ENCODE measurements at places on chromosomes 4 and X.

DNA sequence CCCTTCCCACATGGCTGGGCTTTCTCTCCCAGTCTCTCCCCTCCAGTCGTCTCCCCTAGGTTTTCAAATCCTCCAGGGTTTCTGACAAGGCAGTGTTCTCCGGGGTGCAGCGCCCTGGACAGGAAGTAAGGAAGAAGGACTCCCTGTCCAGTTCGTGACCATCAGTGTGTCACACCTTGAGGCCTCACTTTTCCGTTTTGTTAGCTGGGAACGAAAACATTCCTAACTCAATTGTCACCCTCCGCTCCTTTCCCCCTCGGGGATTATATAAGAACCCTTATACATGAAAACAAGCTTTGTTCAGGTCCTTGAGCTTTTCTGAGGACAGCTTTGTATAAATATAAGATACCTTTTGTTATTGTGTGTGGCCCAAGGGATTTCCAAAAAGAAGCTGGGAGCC is 92.1 kb downstream of the KDR start:
- DNase-seq, result no peak

DNA sequence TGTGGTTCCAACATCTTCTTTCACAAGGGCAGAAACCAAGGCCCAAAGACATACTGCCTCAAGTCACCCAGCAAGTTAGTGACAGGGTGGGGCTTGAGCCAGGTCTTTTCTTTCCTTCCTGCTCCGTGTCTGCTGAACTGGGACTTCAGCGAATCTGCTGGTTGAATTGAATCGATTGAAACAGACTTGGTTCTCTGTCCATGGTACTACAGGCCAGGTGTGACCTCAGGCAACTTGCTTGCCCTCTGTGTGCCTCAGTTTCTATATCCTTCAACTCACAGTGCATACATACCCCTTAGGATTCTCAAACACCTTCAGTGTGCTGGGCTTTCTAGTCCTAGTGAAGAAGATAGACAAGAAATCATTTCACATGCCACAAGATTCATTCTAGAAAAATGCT is 2.0 kb upstream of the ABLIM2 start:
- no peak for DNase-seq

DNA sequence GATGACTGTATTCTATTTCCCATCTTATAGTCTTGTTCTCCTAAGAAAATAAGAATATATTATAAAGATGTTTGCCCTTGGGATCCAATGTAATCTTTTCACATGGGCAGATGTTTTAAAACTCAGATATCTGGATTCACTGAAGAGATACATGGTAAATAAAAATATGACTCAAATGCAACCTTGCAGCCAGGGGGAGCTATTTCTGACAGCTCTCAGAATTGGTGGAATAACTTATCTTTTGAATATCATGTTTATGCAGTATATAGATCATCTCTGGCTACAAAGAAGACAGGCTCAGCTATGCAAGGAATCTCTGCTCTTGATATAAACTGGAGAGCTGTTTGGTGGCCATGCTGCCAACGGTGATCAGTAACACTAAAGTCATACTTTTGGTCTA is 274.7 kb downstream of the GLUD2 start:
- no peak for DNase-seq

DNA sequence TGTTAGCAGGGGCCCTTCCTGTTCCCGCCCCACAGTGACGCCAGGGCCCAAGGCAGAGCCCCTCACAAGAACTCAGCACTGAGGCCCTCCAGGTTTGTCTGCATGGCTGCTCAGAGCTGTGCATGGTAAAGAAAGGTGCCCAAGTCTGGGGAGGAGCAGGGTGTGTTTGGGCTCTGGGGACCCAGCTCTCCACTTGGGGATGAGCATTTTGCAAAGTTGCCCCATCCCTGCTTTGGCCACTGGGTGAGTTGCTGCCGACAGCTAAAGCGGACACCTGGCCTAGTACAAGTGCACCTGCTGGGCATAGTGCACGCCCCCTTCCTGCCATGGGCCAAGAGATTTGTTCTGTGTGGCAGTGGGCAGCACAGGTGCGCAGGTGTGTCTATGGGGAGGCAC is 2.0 kb upstream of the MXD4 start:
- no peak for DNase-seq

DNA sequence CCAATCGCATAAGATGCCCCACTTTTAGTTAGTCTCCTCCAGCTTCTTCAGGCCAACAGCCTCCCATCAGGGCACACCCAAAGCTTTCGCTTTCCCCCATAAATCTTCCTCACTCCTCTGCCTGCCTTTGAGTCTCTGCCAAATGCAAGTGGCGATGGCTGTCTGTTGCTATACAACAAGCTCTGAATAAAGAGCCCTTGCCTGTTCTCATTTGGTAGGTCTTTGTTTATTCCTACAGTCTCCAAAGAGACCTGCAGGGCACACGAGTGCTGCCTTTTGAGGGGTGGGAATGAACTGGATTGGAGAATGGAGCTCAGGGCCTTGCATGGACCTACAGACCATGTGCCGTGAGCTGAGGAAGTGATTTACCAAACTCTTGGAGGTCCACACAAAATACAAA is 52.2 kb upstream of the SOD3 start:
- DNase-seq, result no peak

DNA sequence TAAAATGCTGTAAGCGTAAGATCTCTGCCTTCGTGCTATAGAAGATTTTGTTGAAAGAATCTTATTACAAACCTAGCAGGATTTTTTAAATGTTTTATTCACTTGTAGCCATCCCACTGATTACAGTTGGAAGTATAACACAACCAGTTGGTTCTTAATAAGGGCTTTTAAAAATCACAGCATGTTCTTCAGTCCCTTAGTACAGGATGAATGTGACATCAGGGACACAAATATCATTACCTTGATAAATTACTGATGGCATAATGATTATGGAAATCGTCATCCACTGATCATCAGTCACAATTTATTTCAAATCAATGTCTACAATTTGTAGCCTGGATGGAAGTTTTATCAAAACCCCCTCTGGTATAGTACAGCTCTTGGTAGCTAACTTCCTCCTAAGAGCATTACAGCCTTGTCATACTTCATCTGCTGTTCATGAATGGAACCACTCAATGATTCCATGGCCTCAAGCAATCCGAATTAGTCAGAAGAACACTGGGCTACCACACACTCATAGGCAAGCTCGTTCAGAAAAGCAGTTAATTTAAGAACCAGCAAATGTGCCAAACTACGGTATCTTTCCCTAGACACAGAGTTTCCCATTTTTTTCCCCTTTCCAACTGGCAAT is 389.2 kb upstream of the TENM3 start:
- no peak for DNase-seq

DNA sequence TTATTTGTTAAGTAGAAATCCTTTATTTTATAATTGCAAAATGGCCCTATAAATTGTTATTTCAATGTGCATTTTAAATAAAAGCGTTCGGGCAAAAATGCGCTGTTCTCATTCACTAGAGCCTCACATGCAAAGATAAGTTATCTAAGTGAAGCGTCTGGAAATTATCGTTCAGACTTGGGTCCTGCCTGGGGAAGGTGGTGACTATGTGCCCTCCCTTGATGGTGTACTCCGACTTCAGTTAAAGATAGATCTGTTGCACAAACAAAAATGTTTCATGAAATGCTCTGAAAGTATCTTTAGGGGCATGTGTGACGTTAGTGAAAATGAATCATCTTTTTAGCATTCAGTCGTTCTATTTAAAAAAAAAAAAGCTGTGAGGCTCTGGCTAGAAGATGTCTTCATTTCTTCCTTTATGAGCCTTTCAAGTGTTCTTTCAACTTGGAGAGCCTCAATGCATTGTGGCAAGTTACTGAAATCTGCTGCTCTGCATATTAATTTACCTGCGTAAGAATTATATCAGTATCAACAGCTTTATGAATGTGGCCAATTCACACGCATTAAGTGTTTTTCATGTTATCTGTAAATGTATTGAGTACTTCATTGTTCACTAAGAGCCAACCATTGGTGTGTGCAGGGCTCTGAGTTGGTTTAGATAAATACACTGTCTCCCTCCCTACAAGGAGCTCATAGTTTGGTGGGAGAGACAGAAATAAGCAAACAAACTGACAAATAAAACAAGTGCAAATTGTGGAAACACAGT is 83.0 kb downstream of the AFF1 start:
- no peak for DNase-seq
